ENCODE measurements at places on chromosomes 4 and X. TPM values are rescaled to one million over a fixed set of nuclear protein-coding genes. Genes with fewer than 3 reads are reported as not detected.

STS gene
- 15.6 TPM for total RNA-seq

GRCh38 chr4:20617678-20618396 lies 82.4 kb upstream of the PACRGL start:
- H3K27ac ChIP-seq: no peak overlapping the region
- H3K27me3 ChIP-seq: no peaks in the 10 kb centered on the region
- no peaks in the 10 kb centered on the region for H3K36me3 ChIP-seq
- H3K4me1 ChIP-seq: no peaks in the 10 kb centered on the region
- DNase-seq: no peak

DNA sequence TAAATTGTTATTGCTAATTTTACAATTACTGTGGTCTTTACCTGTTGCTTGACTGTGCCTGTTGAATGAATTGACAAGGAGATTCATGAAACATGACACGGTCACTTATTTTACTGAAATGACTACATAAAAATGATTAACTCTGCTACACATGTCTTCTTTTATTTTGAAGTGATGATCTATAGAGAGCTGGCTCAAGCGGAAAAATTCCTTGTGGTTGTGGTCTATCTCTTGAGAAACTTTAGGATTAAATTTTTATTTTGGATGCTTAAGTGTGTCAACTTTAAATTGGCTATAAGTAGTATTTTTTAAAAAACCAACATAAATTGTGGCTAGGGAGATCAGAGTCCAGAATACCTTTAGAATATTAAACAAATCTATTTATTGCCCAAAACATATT lies 131.8 kb upstream of the PITX2 start:
- no peak overlapping the region for H3K27ac ChIP-seq
- no peak for DNase-seq
- no peaks in the 10 kb centered on the region for H3K36me3 ChIP-seq
- no peak overlapping the region for H3K4me3 ChIP-seq
- peaks cover 4% of the 10 kb centered on the region for H3K4me1 ChIP-seq
- no peaks in the 10 kb centered on the region for H3K27me3 ChIP-seq

UTP14A gene
- 14.0 TPM for total RNA-seq

- no peak overlapping the region for H3K27ac ChIP-seq
- H3K4me1 ChIP-seq: no peaks in the 10 kb centered on the region
- DNase-seq: no peak
- H3K27me3 ChIP-seq: no peaks in the 10 kb centered on the region
- no peak overlapping the region for H3K4me3 ChIP-seq
- no peaks in the 10 kb centered on the region for H3K36me3 ChIP-seq
These were observed 22.1 kb upstream of the TRIM60 start for GRCh38 chr4:165009493-165010227.

RAI2 gene
- total RNA-seq: not detected

MAGEB17 gene
- not detected for total RNA-seq

ETDB gene
- not detected for total RNA-seq
